ENCODE measurements at places on chromosomes 13 and 19. TPM values are rescaled to one million over a fixed set of nuclear protein-coding genes. Genes with fewer than 3 reads are reported as not detected.

The PDE4C gene
- 0.14 TPM for total RNA-seq

DNA sequence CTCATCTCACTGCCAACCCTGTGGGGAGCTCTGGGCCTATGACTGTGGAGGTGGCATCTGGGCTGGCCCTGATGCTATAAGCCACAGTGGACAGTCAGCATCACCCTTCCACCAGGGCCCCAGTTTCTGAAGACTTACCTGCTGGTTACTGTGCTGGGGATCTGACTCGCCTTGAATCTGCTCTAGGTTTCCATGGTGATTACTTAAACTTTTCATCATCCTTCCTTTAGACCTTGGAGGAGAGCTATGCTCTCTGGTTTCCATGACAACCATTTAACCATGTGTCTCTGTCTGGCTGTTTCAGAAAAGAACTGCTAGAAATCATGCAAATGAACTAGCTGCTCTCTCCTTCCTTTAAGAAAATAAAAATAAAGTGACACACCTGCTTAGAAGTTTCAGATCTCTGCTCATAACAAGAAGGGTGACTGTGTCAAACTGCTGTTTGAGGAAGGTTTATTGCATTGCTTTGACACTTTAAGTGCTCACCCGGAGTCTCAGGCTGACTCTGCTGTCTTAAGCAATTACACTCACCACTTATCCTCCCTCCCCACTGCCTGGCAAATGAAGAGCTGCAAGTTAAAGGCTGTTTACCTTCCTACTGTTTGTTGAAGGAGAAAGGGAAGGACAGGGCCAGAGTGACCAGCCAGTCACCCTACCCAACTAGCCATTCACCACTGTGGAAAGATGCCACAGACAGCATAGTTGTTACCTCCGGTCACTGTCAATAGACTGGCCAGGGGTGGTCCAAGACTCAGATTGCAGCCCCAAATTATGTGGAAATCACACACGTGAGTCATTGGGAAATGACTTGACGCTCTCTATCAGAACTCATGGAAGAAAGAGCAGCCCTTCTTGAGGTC lies 87.6 kb downstream of the HSPH1 start:
- peak; percentile 13 for DNase-seq

- DNase-seq, result no peak
Observed at GRCh38 chr13:39326469-39327171, 276.4 kb downstream of the LHFPL6 start.

GRCh38 chr13:65582160-65582559 lies 1648.0 kb downstream of the PCDH9 start:
- DNase-seq, result no peak

GRCh38 chr13:109788372-109789111 lies 2.2 kb upstream of the IRS2 start:
- DNase-seq, result no peak
